ENCODE measurements at places on chromosomes 12 and 14.

DNA sequence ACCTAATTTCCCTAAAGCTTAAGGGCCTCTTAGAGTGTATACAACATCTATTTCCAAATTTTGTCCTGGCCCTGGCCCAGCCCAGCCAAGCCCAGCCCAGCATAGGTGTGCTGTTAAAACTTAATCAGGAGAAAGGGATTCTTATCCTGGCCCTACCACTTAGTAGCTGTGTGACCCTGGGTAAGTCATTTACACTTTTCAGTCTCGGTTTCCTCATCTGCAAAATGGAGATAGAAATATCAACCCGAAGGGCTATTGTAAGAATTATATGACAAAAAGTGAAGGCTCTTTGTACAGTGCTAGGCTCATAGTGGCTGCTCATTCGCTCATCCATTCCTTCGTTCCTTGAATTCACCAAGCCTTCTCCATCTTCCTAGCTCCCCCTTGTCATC, 442 bp downstream of the ERG28 start:
- DNase-seq, result no peak

DNA sequence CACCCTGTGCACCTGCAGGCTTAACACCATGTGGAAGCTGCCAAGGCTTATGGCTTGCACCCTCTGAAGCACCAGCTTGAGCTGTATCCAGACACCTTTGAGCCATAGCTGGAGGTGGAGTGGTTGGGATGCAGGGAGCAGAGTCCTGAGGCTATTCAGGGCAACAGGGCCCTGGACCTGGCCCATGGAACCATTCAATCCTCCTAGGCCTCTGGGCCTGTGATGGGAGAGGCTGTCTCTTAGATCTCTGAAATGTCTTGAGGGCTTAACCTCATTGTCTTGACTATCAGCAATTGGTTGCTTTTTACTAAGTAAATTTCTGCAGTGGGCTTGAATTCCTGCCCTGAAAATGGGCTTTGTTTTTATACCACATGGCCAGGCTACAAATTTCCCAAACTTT, 36.6 kb downstream of the CREBL2 start:
- no peak for DNase-seq

- DNase-seq, result peak; percentile 84
Measured at GRCh38 chr14:106268013-106268727, 741.8 kb downstream of the TMEM121 start.

- no peak for DNase-seq
Measured at GRCh38 chr14:67485501-67486095, 2.9 kb downstream of the TMEM229B start.

GRCh38 chr12:44384136-44384535, 492.0 kb downstream of the NELL2 start:
- DNase-seq, result no peak

Measured in activated gamma-delta T cell treated with Interleukin-2 at 50 U/mL for 16 hours (primary cell).